ENCODE measurements at places on chromosomes 3 and 15. TPM values are rescaled to one million over a fixed set of nuclear protein-coding genes. Genes with fewer than 3 reads are reported as not detected.

DAZL gene
- 0.04 TPM for total RNA-seq

GOLGA8F gene
- not detected for total RNA-seq

PLCH1 gene
- total RNA-seq: 4.1 TPM

THSD4 gene
- total RNA-seq: 29.0 TPM

DNA sequence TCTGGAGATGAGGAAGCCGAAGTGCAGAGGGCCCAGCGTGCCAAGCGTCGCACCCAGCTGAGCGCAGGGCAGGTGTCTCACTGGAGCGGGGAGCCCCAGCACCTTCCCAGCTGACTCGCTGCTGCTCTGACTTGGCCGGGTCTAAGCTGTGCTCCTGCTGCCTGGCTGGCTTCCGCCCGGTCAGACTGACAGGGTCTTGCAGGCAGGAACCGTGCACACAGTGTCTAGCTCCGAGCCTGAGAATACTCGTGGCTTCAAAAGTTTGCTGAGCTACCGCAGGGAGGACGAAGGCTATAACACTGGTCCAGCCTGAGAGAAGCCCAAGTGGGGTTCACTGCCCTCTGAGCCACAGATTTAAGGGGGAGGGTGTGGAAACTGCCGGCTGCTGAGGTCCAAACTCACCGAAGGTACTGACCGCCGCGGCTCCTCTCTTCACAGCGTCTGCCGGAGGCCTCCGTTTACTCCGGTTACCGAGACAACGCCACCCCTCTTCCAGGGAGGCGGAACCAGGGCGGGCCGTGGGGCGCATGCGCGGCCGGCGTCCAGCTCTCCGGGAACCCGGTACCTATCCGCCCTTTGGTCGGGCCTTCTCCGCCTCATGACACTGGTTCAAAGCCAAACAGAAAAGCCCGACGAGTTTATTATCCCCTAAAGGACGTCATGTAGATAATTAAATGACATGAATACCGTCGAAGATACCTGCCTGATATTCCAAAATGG, at the start of gene CFAP44:
CFAP44 (minus strand) TSS at position 443 of the 720 bp plus-strand sequence. CDS start 7,829 bp downstream, outside the sequence.
- no peak for DNase-seq
- H3K4me3 ChIP-seq: no peak within 1 kb of the TSS
- no peaks in the 10 kb centered on the region for H3K27me3 ChIP-seq
- no peak within 1 kb of the TSS for H3K27ac ChIP-seq

- no peaks in the 10 kb centered on the region for H3K4me1 ChIP-seq
- H3K36me3 ChIP-seq: peaks cover 12% of the 10 kb centered on the region
- no peak overlapping the region for H3K4me3 ChIP-seq
- DNase-seq: no peak
- no peaks in the 10 kb centered on the region for H3K27me3 ChIP-seq
Observed at GRCh38 chr3:128289534-128289933, 136.3 kb downstream of the EEFSEC start.

- H3K4me1 ChIP-seq: peaks cover 23% of the 10 kb centered on the region
- H3K4me3 ChIP-seq: no peak overlapping the region
- no peak for DNase-seq
Observed at GRCh38 chr15:40855706-40856234, 11.9 kb downstream of the SPINT1 start.

DNA sequence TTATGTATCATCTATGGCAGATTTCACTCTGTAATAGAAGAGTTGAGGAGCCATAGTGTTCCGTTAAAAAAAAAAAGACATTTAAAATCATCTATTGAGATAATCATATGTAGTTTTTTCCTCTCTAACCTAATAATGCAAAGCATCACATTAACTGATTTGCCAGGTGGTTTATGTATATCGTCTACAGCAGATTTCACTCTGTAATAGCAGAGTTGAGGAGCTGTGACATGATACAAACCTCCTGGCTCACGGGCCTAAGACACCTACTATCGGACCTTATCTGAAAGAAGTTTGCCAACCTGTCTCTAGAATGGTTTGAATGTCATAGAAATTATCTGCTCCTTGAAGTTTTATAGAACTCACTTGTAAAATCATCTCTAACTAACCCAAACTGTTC, 29.8 kb downstream of the CDCP1 start:
- no peak for DNase-seq
- no peak overlapping the region for H3K4me3 ChIP-seq
- H3K36me3 ChIP-seq: peaks cover 81% of the 10 kb centered on the region
- H3K27ac ChIP-seq: no peak overlapping the region
- H3K4me1 ChIP-seq: peaks cover 30% of the 10 kb centered on the region
- no peaks in the 10 kb centered on the region for H3K27me3 ChIP-seq

DNA sequence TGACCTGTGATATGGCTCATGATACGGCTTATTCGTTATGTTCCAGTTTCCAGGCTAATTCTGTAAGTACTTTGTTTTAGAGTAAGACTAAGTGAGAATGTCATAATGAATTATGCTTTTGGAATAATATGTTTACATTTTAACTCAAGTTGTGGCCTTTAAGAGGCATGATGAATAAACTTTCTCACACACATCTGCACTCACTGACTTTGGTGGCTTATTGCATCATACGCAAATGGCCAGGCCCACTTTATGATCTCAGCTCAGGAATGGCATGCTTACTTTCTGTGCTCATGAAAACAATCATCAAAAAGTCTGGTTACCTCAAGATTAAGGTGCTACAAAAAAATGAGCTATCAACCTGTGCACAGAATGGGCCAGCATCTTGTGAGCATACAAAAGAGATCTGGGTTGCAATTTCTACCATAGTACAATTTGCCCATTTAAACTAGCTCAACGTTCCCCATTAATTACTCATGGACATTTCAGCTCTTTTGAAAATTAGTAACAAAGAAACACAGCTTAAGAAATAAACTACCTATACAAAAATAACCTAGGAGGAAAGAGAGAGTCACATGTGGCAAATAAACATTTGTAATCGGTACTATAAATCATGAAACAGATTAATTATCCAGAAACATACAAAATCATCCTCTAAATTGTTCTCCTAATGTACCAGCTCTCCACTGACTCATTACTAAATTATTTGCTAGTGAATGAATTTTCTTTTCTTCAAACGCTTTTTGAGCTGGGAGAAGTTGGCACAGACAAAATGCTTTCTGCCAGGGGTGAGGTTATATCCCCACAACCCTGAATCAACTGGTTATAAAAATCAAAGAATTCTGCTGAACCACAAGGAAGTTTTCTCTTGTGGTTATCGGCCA, 439.0 kb upstream of the ADAMTS9 start:
- no peaks in the 10 kb centered on the region for H3K36me3 ChIP-seq
- no peaks in the 10 kb centered on the region for H3K4me1 ChIP-seq
- H3K27me3 ChIP-seq: no peaks in the 10 kb centered on the region
- H3K27ac ChIP-seq: no peak overlapping the region
- H3K4me3 ChIP-seq: no peak overlapping the region

DNA sequence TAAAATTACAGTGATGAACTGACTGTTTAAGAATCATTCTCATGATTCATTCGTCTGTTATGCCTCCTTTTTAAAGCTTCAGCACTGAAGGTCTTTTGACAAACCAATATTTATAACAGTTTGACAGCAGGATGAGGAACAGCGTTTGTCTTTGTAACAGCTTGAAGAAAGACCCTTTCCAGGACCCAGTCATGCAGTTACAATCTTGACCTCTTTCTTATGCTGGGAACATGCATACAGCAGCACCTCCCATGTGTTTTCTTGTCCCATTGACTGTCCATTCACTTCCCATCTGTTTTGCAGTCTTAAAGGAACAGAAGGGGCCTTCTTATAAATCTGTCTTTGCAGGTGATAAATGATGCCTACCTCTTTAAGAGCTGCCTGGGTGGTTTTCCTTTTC, 87.2 kb downstream of the OPA1 start:
- H3K27me3 ChIP-seq: no peaks in the 10 kb centered on the region
- H3K27ac ChIP-seq: no peak overlapping the region
- no peaks in the 10 kb centered on the region for H3K4me1 ChIP-seq

DNA sequence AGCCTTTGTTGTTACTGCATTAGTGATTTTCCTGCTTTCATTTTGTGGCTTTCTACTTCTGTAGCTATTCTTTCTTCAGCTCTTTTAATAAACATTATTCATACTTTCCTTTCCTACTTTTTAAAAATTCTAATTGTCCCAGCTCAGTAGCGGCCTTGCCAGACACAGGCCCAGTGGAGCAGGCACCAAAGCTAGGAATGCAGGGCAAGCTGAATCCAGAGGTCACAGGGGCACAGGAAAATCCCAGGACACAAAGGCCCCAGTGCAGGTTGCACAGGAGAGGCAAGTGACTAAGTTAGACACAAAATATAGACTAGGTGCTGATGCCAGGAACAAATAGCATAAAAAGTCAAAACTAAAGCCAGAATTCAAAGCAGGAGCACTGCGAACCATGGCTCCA, 49.0 kb upstream of the CCDC80 start:
- H3K4me3 ChIP-seq: no peak overlapping the region
- H3K4me1 ChIP-seq: peaks cover 49% of the 10 kb centered on the region
- no peaks in the 10 kb centered on the region for H3K27me3 ChIP-seq
- H3K36me3 ChIP-seq: no peaks in the 10 kb centered on the region
- no peak overlapping the region for H3K27ac ChIP-seq

DNA sequence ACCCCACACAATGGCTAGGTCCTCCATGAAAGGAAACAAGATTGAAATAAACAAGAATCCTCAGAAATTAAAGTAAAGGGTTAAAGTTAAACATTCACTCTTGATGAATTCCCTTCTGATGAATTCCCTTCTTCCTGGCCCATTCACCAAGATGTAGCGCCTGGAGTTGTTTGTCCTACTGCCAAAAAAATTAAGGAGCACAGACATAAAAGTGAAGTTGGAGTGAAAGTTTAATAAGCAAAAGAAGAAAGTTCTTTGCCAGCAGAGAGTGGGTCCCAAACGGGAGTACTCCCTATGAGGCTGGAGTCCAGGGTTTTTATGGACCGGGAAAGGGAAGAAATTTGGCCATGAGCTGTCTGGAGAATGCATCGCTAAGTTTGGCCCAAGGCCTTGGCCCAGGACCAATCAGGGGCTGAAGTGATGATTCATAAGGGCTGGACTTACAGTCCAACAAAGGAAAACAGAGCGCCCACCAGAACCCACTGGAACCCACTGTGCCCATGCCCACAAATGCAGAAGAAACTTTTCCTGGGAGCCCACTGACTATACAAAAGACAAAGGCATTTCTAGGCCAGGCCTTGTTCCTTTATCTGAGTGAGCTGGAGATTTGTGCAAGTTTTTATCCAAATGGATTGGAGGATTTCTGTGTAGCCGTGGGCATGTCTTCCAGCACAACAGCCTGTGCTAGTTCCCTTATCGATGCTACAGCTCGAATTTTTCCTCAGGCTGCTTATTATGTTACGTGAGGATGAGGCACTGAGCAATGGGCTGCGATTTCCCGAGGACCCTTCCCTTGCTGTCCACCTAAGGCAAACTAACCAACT, 1561.6 kb downstream of the OTOL1 start:
- H3K36me3 ChIP-seq: no peaks in the 10 kb centered on the region
- H3K27me3 ChIP-seq: no peaks in the 10 kb centered on the region
- H3K27ac ChIP-seq: no peak overlapping the region
- DNase-seq: no peak
- no peak overlapping the region for H3K4me3 ChIP-seq

DNA sequence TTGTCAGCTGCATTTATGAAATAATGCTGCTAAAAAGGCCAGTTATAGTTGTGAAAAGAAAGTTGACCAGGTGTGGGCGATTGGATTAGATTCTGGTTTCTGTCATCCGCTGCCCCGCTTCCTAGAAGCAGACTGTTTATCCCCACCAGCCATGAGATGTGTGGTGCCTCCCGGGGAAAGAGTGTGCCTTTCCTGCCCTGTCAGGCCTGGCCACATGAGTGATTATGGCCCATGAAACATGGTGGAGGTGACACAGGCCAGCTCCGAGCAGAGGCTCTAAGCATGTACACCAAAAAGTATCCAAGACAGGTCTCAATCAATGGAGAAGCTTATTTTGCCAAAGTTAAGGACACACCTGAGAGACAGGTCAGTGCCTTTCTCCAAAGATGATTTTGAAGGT, 85.4 kb upstream of the ABHD2 start:
- no peak overlapping the region for H3K4me3 ChIP-seq
- H3K36me3 ChIP-seq: no peaks in the 10 kb centered on the region
- H3K4me1 ChIP-seq: peaks cover 7% of the 10 kb centered on the region
- H3K27ac ChIP-seq: no peak overlapping the region
- H3K27me3 ChIP-seq: no peaks in the 10 kb centered on the region

GRCh38 chr15:34651997-34652725, 68.7 kb upstream of the GOLGA8B start:
- H3K4me1 ChIP-seq: no peaks in the 10 kb centered on the region
- no peak overlapping the region for H3K4me3 ChIP-seq
- H3K27me3 ChIP-seq: peaks cover 4% of the 10 kb centered on the region

DNA sequence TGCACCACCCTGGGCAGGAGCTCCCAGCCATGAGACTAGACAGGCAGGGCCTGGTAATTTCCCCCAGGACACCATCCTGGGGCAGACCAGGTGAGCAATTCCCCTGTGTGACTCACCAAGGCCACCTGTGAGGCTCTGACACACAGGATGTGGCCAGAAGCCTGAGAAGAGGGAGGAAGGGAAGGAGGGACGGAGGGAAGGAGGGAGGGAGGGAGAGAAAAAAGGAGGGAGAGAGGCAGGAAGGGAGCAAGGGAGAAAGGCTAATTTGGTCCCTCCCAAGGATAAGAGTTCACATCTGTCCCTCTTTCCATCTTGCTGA, 25.9 kb downstream of the WNT7A start:
- peak overlapping the region; percentile 88 for H3K27ac ChIP-seq
- H3K4me1 ChIP-seq: peaks cover 57% of the 10 kb centered on the region
- no peak overlapping the region for H3K4me3 ChIP-seq

- H3K4me3 ChIP-seq: no peak overlapping the region
- no peak for DNase-seq
- no peaks in the 10 kb centered on the region for H3K4me1 ChIP-seq
- H3K27me3 ChIP-seq: no peaks in the 10 kb centered on the region
- H3K36me3 ChIP-seq: no peaks in the 10 kb centered on the region
Observed at GRCh38 chr15:25733036-25733855, 129.9 kb downstream of the ATP10A start.
